ENCODE measurements at places on chromosomes 7 and 10.
A peak's percentile ranks its signal among the peaks of the same experiment; 100 is the strongest.

DNA sequence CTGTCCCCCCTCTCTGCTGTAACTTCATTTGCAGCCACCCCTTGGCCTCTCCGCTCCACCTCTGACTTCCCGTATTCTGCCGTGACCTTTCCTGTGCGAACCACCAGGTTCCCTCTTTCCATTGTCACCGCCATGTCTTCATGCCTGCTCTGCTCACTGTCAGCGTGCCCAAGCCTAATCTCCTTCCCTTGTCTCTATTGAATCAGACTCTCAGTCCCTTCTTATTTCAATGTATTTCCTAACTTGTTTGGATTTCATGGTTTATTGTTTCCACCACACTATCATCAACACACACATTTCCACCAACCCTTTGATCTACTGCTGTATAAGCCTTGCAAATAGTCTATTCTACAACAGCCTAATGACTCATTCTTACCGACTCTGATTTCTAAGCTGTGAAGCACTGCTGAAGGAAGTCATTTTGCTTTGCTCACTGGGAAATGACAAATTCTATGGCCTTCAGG, 30.0 kb upstream of the INHBA start:
- peak; percentile 57 for DNase-seq

GRCh38 chr10:103449208-103450144, 2.7 kb downstream of the CALHM2 start:
- DNase-seq = no peak

GRCh38 chr7:117145333-117145732, 177.5 kb downstream of the WNT2 start:
- DNase-seq = no peak

- DNase-seq = no peak
Measured at GRCh38 chr7:117808910-117809705, 64.1 kb downstream of the CTTNBP2 start.

DNA sequence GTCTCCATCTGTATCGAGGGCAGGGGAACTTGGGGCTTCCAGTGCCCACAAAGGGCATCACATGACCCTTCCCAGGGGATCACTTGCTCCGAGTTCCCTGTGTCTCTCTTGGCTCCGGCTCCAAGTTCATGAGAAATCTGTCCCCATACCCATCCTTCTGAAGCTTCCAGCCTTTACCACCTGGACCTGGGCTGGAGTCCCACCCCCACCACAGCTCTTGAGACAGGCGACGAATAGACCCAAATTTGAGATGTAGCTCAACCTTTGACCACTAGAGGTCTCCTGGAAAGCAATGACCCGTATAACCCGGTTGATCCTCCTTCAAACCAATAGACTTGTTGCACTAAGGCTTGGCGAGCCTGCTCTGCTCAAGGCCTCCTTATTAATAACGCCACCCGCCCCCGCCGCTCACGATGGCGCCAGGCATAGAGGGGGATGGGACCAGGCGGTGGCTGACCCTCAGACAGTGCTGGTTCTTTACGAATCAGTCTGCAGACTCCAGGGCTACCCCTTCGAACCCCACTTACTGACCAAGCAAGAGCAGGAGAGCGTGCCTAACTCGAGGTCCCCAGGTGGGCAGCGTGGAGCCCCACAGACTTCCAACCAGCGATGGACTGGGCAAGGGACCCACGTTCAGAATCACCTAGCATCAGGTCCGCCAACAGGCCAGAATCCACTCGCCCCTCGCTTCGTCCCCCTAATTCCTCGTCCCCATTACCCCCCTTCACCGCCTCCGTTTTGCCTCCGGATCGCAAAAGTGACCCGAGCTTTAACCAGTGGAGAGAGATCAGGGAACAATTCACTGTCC, 4.4 kb upstream of the ARID5B start:
- peak; percentile 78 for DNase-seq

GRCh38 chr10:127983344-127984100, 76.6 kb downstream of the PTPRE start:
- no peak for DNase-seq

DNA sequence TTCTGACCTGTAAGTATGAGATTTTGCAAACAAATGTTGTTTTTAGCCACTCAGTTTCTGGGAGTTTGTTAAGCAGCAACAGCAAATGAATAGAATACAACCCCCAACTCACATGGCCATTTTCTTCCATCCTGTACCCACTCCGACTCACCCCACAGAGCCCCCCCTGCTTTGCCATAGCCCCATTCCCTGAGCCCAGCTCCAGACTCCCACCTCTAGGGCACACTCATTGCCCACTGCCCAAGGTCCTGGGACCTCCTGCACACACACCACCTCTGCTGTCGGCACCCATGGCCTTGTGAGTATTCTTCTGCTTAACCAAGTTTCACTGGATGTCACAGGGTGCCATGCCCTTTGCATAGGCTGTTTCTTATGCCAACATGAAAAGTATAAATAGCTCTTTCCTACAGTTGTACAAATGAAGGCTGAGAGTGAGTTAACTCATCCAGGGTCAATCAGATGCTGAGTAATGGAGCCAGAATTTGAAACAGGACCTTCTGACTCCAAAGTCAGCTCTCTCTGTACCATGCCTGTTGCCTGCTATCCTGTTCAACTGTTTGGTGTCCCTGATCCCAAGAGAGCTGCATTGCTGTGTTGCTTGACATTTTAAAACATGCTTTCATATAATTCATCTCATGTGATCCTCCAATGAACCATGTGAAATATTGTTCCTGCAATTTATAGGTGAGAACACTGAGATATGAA, 367.8 kb upstream of the ZMIZ1 start:
- no peak for DNase-seq

- DNase-seq = no peak
Measured at GRCh38 chr7:33841031-33841430, 64.3 kb upstream of the BMPER start.

GRCh38 chr7:14673202-14673601, 229.3 kb downstream of the DGKB start:
- DNase-seq = no peak

GRCh38 chr7:93535616-93536015, 38.9 kb downstream of the CALCR start:
- DNase-seq = no peak

DNA sequence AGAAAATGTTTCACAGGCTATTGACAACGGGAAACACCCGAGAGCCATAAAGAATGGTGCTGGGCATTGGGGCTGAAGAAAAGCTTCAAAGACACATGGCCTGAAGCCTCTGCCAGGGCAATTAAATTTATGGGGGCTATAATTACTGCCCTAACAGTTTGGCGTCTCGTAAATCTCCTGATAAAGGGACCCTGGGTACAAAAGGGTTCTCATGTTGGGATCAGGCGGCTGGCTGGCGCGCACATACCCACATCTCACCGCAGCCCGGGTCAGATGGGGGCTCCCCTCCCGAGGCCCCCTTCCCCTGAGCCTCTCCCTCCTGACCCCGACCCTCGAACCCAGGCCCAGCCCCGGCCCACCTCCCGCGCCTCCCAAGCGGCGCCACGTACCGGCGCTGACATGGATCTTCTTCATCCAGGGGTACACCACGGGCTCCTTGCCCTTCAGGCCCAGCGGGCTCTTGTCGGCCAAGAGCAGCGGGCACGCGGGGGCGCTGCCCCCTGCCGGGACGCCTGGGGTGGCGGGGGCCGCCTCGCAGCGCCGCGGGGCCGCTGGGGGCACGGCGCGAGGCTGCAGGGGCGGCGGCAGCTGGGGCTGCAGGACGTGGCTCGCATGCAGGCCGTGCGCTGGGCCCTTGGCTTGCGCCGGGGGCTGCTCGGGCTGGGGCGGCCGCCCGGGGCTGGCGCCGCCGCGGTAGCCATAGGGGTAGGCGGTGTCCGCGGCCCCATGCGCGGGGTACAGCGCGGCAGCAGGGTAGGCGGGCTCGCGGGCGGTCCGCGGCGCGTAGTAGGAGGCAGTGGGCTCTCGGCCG, 623 bp downstream of the HOXA4 start:
- DNase-seq = peak; percentile 72

DNA sequence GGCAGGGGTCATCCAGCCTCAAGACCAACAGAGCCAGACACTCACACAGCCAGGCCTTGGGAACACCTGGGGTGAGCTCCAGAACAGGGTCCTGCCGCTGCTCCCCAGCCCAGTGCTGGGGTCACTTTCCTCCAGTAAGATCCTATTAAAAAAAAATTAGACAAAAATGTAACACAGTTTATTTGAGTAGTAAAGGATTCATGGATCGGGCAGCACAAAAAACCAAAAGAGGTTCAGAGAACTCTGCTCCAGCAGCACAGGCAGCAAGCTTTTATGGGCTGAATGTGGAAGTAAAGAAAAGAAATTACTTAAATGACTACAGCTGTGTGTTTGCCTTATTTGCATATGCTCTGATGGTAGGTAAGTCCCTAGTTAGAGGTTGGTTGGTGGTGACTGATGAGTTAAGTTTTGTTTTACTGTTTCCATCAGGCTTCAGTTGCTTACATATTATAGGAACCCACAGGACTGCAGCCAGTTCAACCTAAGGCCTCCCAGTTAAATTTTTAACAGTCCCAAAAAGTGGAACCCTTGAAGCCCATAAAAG, 80.5 kb upstream of the FGFR2 start:
- no peak for DNase-seq

DNA sequence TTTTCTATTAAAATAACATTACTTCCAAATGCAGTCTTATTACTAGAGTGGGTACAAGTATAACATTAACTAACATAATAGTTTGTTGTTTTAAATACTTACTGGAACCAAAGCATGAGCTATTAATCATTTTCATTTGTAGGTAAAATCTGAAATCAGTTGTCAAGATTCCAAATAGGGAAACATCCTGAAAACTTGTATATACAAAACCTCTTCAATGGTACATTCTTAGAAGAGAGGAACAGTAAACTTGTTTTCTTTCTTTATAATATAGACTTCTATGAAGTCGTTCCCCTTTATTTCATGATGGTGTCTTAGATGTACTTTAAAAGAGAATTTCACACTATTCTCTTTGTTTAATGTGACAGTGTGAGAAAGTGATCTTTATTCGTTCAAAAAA, 85.9 kb downstream of the VTI1A start:
- DNase-seq = no peak

GRCh38 chr10:3737864-3738263, 47.1 kb downstream of the KLF6 start:
- no peak for DNase-seq

- peak; percentile 71 for DNase-seq
Measured at GRCh38 chr10:88385601-88386203, 197.4 kb downstream of the RNLS start.

GRCh38 chr7:28954946-28955345, 3.2 kb downstream of the TRIL start:
- no peak for DNase-seq

DNA sequence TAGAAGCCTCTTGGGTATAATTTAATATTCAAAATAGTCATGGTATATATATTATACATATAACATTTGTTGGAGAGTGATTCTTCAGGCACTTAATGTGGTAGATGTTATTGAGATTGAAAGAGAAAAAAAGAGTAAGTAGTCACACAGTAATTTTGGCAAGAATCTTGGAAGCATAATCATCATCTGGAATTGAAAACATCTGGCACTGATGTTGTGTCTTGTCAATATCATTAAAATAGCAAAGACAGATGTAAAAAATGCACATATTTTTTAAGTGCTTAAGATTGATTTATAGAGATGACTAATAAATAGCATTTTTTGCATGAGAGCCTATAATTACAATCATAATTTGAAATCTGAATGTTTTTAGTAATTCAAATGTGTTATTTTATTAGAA, 9.5 kb downstream of the SEMA3D start:
- no peak for DNase-seq

DNA sequence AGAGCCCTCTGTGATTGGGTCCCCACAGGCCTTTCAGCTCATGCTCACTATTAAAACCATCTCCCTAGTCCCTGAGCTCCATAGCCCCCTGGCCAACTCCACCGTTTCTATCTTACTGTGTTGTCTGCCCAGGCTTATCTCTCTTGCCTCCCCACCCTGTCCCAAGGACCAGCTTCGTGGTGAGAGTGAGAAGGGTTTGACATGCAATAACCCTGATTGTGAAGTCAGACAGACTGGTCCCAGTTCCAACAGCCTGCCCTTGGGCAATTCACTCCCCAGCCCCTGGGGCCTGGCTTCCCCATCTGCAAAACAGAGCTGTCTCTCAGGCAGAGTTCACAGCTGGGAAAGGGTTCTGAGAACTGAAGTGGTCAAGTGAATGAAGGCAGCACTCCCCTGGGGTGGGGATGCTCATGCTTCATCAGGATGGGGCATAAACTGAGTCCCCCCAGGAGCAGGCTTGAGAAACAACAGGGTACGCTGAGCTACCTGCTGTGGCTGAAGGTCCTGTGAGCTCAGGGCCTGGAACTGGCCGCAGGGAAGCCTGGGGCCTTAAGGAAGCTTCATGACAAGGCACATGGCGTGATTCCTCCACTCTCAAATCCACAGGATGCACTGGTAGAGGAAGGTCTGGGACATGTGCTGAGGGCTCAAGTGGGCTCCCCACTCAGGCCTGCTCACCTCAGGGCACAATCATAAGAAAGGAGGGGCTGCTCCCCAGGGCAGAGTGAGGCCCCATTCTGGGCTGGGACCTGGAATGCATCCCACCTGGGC, 1.8 kb upstream of the PPIF start:
- DNase-seq = no peak

- DNase-seq = no peak
Measured at GRCh38 chr10:69751214-69751613, 50.5 kb upstream of the COL13A1 start.

GRCh38 chr10:71349406-71349805, 30.3 kb downstream of the SLC29A3 start:
- peak; percentile 7 for DNase-seq

DNA sequence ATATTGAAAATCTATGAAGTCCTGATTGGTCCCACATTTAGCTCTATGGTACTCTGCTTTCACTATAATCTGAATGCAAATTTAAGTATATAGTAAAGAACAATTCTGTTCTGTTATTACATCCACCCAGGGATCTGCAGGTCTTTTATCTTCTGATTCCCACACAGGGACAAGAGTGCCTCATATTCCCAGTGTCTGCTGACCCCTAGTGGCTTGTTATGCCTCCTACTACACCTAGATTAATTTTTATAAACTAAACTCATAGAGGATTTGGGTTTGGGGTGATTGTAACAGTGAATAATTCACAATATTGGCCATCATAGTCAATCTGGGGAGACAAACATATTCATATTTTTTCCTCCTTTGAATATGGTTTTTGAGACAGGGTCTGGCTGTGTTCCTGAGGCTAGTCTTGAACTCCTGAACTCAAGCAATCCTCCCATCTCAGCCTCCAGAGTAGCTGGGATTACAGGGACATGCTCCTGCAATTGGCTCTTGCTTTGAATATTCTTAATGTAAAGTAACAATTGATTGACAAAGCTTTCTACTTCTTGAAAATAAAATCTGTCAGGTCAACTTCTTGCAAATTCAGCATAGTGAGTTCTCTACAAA, 282.1 kb downstream of the KCND2 start:
- peak; percentile 45 for DNase-seq

Data from RPMI7951 (cell line).